A549 treated with Mapracorat at 1 μM for 4 hours (cell line): ENCODE measurements at places on chromosomes 13 and 19. TPM values are rescaled to one million over a fixed set of nuclear protein-coding genes. Genes with fewer than 3 reads are reported as not detected.

ZNF284 gene
- total RNA-seq = 0.23 to 0.58 TPM (median 0.36 TPM) in 5 replicates

C19orf33 gene
- 608 to 786 TPM (median 705 TPM) in 5 replicates for total RNA-seq

ZIC2 gene
- 5.0 to 9.0 TPM (median 6.6 TPM) in 5 replicates for total RNA-seq

CALR3 gene
- 0.28 TPM in 1 of 5 replicates, not detected in the others for total RNA-seq

ZNF677 gene
- total RNA-seq = not detected in 5 replicates
